Epithelial cell of alveolus of lung (primary cell): ENCODE measurements at places on chromosomes 7 and 10. TPM values are rescaled to one million over a fixed set of nuclear protein-coding genes. Genes with fewer than 3 reads are reported as not detected.

ELN gene
- 2.3 and 16.4 TPM in 2 replicates for total RNA-seq

PROSER2 gene
- total RNA-seq = 8.0 and 10.5 TPM in 2 replicates

TM9SF3 gene
- 63.4 and 66.8 TPM in 2 replicates for total RNA-seq

NKX2-3 gene
- total RNA-seq = not detected in 2 replicates

BTBD16 gene
- not detected in 2 replicates for total RNA-seq

PDLIM1 gene
- total RNA-seq = 52.5 and 89.5 TPM in 2 replicates

IFIT3 gene
- 9.0 and 18.0 TPM in 2 replicates for total RNA-seq

CALHM3 gene
- not detected in 2 replicates for total RNA-seq

SDHAF3 gene
- total RNA-seq = 7.8 and 10.9 TPM in 2 replicates

PCGF6 gene
- 9.8 and 11.8 TPM in 2 replicates for total RNA-seq

AKAP9 gene
- 12.8 and 23.6 TPM in 2 replicates for total RNA-seq

CTTNBP2 gene
- total RNA-seq = 7.4 and 7.6 TPM in 2 replicates

KLF14 gene
- 0.13 TPM in 1 of 2 replicates, not detected in the other for total RNA-seq

CLRN3 gene
- not detected in 2 replicates for total RNA-seq

PAX4 gene
- not detected in 2 replicates for total RNA-seq

EXOC4 gene
- 39.3 and 50.3 TPM in 2 replicates for total RNA-seq

FBXO24 gene
- 0.65 and 2.9 TPM in 2 replicates for total RNA-seq

NPC1L1 gene
- 0.24 TPM in 1 of 2 replicates, not detected in the other for total RNA-seq

LRGUK gene
- total RNA-seq = under 0.01 and 0.48 TPM in 2 replicates

RBM20 gene
- 0.24 and 1.2 TPM in 2 replicates for total RNA-seq

SLC37A3 gene
- total RNA-seq = 24.7 and 26.5 TPM in 2 replicates
